ENCODE measurements at places on chromosomes 4 and X.
A peak's percentile ranks its signal among the peaks of the same experiment; 100 is the strongest.

- ATAC-seq, result no peak
Observed at GRCh38 chr4:101141230-101141629, 206.1 kb downstream of the PPP3CA start.

DNA sequence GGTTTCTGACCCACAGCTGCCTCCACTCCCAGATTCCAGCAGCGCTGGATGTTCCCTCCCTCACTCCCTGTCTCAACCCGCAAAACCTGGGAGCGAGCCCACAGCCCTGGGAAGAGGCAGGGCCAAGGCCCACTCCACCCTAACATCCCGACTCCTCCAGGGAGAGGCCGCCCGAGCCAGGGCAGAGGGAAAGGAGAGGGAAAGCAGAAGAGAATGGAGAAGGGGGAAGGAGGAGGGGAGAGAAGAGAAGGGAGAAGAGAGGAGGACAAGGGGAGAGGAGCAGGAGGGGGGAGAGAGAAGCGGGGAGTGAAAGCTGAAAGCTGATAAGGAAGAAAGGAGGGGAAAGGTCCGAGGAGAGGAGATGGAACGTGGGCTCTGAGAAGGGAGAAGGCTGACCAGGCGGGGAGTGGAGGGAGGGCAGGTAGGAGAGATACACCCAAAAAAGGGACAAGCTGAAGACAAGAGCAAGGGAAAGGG, 120.2 kb upstream of the PJA1 start:
- peak; percentile 48 for ATAC-seq

DNA sequence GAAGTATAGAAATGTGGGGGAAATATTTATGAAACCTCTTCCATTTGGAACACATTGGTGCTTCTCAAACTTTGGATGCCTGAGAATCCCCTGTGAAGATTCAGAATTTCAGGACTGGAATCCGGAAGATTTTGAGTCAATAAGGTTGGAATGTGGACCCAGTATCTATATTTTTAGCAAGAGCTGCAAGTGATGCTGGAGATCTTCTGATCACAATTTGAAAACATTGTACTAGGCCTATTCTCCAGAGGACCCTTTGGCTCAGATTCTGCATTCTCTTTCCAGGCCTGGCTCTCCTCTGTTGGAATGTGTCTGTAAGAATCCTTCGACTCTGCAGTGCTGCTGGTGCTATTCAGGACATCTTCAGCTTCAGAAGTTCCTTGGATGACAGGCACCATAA, 2.4 kb upstream of the PKD2 start:
- ATAC-seq, result no peak

DNA sequence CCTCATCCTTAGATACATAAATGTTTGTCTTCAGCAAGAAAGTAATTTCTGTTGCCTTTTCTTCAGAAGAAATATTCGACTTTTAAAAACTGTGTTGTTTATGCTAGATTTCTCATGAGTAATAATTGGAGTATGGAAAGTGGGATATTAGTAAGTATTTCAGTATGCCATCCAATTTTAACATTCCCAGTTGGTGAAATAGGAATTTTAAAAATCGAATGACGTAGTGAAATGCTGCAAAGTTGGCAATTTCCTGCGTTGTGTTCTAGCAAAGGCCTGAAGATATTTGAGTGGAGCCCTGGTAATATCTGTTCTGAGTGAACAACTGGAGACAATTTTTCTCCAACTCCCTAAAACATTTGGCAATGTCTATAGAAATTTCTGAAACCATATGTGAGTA, 190.1 kb downstream of the ZNF330 start:
- no peak for ATAC-seq

GRCh38 chr4:77360451-77360850, 203.4 kb downstream of the CCNG2 start:
- peak; percentile 66 for ATAC-seq

DNA sequence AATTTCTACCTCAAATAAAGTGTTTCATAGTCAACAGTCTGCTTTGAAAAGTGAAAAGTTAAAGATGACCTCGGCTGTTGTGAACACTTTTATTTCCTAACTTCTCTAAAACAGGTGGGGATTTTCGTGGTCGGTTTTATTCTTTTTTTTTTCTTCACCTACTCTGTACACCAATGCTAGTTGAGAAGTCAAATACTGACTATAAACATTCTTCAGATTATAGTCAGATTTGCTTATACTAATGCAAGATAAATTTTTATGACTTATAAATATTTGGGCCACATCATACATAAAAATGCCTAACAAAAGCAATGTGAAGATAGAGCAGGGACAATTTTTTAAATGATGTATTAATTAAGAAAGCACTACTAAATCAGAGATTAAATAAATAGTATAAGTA, 98.1 kb upstream of the GPR34 start:
- ATAC-seq, result no peak

DNA sequence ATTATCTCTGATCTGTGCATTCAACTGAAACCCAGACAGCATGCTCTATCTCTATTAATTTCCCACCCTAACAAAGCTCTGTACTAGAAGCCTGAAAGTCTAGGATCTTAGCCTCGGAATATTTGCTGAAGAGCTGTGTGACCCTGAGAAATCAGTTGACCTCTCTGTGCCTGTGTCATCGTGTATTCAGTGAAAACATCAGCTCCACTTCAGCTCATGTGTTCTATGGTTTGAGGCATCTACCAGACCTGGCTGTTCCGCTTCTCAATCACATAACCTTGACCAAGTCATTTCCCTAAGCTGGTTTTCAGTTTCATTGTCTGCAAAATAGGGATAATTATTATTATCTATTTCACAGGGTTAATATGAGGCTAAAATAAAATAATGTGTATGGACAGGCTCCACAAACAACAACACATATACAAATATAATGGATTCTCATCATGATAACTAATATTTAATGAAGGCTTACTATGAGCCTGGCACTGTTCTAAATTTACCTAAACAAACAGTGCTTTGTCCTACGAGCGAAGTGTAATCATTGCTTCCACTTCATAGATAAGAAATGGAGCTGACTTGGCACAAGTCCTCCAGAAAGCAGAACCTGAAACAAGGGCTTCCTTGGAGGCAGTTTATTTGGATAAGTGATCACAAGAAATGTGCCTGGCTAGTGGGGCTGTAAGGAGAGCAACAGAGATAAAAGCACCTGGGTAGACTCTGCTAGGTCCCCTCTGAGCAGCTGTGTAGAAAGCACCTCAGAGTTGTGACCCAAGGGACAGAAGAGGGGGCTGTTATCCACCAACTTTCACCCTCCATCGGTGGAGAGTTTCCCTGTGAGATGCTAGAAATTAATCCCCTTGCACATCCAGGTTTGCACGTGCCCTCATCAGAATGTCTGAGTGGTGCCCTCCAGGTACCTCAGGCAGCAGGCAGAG, 356.9 kb downstream of the RAB28 start:
- no peak for ATAC-seq

DNA sequence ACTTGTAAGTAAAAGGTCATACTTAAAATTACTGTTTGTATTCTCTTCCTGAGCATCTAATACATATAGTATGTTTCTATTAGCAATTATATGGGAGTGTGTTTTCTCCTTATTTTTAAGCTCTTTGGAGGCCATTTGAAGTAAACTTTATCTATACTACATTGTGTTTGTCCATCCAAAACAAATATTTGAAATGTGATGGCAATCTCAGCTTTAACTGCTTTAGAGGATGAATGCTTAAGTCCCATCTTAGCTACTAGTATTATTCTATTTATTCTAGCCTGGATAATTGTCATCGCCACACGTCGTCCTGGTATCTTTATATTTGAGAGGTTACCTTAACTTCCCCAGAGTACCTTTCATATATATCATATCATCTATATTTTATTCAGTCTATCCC, 335.8 kb downstream of the NAF1 start:
- no peak for ATAC-seq

GRCh38 chr4:161554372-161554990, 609.3 kb downstream of the FSTL5 start:
- no peak for ATAC-seq

DNA sequence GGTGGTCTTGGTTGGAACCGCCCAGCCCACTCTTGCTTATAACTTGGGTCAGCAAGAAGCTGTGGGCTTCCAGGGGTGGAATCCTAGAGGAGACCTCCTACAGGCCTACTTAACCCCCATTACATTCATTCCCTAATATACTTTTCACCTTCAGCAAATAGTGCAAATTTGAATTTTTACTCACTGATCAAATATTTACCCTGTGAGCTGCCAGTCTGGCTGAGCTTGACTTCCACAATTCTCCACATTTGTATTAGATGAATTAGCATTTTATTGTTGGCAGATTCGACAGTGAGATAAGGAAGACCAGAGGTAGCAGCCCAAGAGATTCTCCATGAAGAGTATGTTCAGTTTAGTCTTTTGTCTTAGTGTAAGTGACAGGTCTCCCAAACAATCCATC, 199.6 kb downstream of the BCOR start:
- ATAC-seq, result no peak

- no peak for ATAC-seq
Observed at GRCh38 chr4:151874328-151874727, 113.5 kb upstream of the GATB start.

GRCh38 chr4:85779165-85779564, 304.2 kb downstream of the ARHGAP24 start:
- ATAC-seq, result no peak
